Activated CD4-positive, CD25-positive, alpha-beta regulatory T cell treated with anti-CD3 and anti-CD28 coated beads, Interleukin-2, amount 50 U/mL, for 24 hours (primary cell): ENCODE measurements at places on chromosomes 16 and 17.

GRCh38 chr16:57534881-57535658 lies 1.3 kb downstream of the CCDC102A start:
- no peak for ATAC-seq

DNA sequence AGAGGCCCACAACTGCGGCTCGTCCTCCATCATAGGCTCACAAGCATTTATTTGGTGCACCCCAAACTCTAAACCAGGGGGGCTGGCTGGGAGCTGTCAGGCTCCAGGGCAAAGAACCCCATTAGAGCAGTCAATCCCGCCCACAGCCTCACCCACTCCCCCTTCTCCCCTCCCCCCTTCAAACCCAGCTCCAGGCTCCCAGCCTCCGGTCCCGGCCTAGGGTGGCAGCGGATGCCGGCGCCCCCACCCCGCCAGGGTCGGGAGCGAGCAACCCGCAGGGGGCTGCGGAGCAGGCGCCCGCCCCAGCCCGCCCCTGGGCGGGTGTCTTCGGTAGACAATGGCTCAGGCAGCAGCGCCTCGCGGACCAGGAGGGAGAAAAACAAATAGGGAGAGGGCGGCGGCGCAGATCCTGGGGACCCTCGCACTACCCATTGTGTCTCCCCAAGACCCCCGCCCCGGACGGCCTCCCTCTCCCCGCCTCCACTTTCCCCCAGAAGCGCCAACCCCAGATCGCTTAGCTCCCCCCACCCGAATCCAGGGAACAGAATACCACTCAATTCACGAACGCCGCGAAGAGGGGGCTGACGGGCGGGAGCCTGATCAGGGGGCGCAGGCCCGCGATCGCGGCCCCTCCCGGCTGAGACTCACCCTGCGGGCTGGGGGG lies 572 bp downstream of the FAM171A2 start:
- ATAC-seq = peak; percentile 9

GRCh38 chr17:49588726-49589576 lies 13.3 kb downstream of the NXPH3 start:
- ATAC-seq = no peak

GRCh38 chr17:64354396-64354795 lies 36.3 kb downstream of the PECAM1 start:
- no peak for ATAC-seq

DNA sequence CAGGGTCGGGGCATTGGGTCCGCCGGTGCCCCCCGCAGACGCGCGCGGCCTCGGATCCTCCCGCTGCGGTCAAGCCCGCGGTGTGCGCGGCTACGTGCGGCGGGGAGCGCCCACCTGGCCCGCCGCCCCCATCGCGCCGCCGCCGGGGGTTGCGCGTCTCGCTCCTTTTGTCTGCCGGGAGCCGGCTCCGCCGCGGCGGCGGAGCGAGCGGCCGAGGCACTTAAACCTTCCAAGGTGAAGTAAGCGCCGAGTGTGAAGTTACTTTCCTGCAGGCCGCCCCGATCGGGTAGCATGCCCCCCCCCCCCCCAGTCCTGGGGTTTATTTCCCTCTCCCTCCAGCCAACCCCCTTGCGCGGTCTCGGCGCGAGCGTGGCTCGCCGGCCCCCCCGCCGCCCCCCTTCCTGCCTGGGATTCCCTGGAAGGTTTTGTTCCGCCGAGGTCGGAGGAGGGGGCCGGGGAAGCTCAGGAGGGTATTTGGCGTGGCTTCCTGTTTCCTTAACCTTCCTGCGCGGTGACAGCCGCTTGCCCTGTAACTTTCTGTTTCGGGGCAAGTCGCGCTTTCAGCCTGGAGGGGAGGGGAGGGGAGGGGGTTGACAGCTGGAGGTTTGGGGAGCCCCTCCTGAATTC lies 56.6 kb upstream of the GSE1 start:
- ATAC-seq = peak; percentile 45

- no peak for ATAC-seq
Observed at GRCh38 chr16:24036614-24037013, 200.8 kb downstream of the PRKCB start.

- peak; percentile 35 for ATAC-seq
Observed at GRCh38 chr17:78474614-78475146, 96.2 kb downstream of the PGS1 start.

DNA sequence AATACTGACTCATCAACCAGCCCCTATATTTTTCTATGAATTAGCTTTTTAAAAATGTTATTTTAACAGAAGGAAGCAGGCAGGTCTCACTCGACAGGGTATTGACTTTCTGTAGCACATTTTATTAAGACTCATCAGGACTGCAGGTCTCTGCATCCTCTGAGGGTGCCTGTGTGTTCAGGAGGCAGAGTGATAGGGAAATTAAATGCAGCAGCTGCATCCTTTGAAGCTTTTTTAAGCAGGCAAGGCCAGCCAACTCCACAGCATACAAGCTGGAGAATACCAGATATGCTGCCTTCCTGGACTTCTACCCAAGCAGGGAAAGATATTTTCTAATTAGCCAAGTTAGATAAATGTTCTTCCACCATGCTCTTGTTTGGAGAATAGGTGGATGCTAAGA lies 124.9 kb downstream of the WSCD1 start:
- ATAC-seq = no peak

DNA sequence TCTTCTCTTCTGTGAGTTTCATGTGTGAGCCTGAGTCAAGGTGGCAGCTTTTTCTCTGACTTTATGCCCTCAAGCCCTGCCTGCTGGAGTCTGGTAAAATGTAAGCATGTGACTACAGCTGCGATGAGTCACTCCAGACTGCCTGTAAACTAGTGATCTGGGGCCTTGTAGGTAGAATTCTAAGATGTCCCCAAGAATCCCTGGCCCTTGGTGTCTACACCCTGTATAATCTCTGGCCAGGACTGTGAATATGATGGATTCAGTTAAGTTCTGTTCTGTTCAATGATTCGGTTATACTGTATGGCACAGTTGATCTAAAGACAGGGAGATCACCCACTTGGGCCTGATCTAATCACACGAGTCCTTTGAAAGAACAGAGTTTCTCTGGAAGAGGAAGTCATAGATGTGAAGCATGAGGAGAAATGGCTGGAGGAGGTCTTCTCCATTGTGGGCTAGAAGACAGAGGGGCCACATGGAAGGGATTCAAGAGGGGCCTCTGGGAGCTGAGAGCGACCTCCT lies 29.8 kb downstream of the PRSS54 start:
- ATAC-seq = peak; percentile 68

- no peak for ATAC-seq
Observed at GRCh38 chr17:6196355-6196754, 126.2 kb downstream of the WSCD1 start.

GRCh38 chr16:71357681-71358080 lies 842 bp upstream of the CALB2 start:
- ATAC-seq = no peak

- ATAC-seq = no peak
Observed at GRCh38 chr16:887846-888245, 82.9 kb downstream of the LMF1 start.

GRCh38 chr17:74052993-74053711 lies 150.3 kb upstream of the RPL38 start:
- ATAC-seq = no peak

- ATAC-seq = no peak
Observed at GRCh38 chr17:74199306-74200092, 4.0 kb upstream of the RPL38 start.
